ENCODE measurements at places on chromosomes 7 and 10. TPM values are rescaled to one million over a fixed set of nuclear protein-coding genes. Genes with fewer than 3 reads are reported as not detected.

GRCh38 chr7:23315366-23315765 lies 16.2 kb downstream of the MALSU1 start:
- H3K4me3 ChIP-seq, result no peak overlapping the region
- no peak for DNase-seq
- H3K27me3 ChIP-seq, result no peaks in the 10 kb centered on the region
- peaks cover 17% of the 10 kb centered on the region for H3K4me1 ChIP-seq

GRCh38 chr10:66837335-66837734 lies 88.5 kb upstream of the LRRTM3 start:
- no peaks in the 10 kb centered on the region for H3K4me1 ChIP-seq
- DNase-seq, result no peak
- no peak overlapping the region for H3K4me3 ChIP-seq
- no peaks in the 10 kb centered on the region for H3K27me3 ChIP-seq

- H3K4me3 ChIP-seq, result no peak overlapping the region
- H3K27me3 ChIP-seq, result no peaks in the 10 kb centered on the region
Measured at GRCh38 chr10:30832001-30832748, 199.5 kb downstream of the ZNF438 start.

GRCh38 chr7:155119801-155120382 lies 49.8 kb downstream of the HTR5A start:
- no peaks in the 10 kb centered on the region for H3K36me3 ChIP-seq
- H3K27me3 ChIP-seq, result no peaks in the 10 kb centered on the region
- H3K4me1 ChIP-seq, result no peaks in the 10 kb centered on the region
- no peak for DNase-seq

DNA sequence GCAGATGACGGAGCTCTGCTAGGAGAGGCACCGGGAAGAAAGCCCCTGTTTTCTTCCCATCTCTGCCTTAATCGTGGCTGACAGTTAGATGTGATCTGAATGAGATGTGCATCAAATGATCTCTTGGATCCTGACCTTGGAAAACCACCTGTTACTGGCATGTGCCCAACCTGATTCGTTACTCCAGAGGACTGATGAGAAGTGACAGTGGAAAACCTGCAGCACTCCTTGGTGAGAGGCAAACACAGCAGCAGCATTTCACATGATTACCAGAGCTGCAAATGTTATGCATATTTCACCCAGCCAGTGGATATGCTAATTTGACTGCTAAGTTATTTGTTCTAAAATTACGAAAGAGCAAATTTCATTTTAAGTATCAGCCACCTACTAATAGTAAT lies 95.3 kb downstream of the PTPRN2 start:
- H3K27ac ChIP-seq, result no peak overlapping the region
- DNase-seq, result no peak
- no peaks in the 10 kb centered on the region for H3K27me3 ChIP-seq
- H3K4me3 ChIP-seq, result no peak overlapping the region
- H3K36me3 ChIP-seq, result no peaks in the 10 kb centered on the region

SPAM1 gene
- total RNA-seq, result not detected

ECHS1 gene
- total RNA-seq, result 56.1 TPM

HOXA10 gene
- 43.1 TPM for total RNA-seq

PLEKHS1 gene
- total RNA-seq, result not detected

Measured in osteoblast (primary cell).